Fibroblast of skin of left quadriceps (primary cell): ENCODE measurements at places on chromosomes 2 and 18.

DNA sequence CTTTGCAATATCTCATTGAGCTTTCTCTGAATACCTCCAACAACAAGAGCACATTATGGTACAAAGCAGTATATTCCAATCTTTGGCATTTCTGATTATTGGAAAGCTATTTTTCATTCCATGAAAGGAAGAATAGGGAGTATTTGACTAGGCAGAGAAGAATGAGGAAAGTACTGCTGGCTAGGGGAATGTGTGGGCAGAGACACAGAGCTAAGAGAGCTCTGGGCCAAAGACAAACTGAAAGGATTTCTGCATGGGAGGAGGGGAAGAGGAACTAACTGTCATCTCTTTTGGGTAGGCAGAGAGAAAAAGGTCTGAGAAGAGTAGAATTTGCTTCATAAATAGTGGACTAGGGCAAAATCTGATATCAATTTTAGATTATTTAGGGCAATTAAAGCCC, 150.8 kb downstream of the CCDC85A start:
- DNase-seq = no peak

- DNase-seq = peak; percentile 90
Observed at GRCh38 chr2:220228310-220229006, 601.0 kb downstream of the SLC4A3 start.

- no peak for DNase-seq
Observed at GRCh38 chr2:72325592-72326422, 178.1 kb upstream of the CYP26B1 start.

GRCh38 chr18:76656925-76657827, 162.1 kb upstream of the ZNF516 start:
- DNase-seq = no peak

DNA sequence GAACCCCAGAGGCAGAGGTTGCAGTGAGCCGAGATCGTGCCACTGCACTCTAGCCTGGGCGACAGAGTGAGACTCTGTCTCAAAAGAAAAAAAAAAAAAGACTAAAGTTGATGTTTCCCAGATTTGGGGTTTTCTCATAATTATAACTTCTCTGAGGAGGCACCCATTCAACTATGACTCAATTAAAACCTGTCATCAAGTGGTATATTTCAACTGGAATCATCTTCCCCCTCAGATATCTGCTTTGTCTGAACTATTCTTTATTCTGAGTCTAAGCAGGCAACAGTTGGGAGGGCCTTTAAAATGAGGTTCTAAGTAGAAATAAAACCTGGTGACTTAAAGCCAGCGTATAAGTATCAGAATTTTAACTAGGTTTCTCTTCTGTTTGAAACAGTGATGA, 88.5 kb downstream of the PTRHD1 start:
- peak; percentile 26 for DNase-seq
